Activated CD4-positive, alpha-beta T cell treated with anti-CD3 and anti-CD28 coated beads, Interleukin-2, amount 10 ng/mL, durations not matched to agents 7 days and 5 days (primary cell): ENCODE measurements at places on chromosomes 2 and 18.
A peak's percentile ranks its signal among the peaks of the same experiment; 100 is the strongest.

- DNase-seq, result no peak
Observed at GRCh38 chr2:105396254-105397024, 2.4 kb downstream of the FHL2 start.

- DNase-seq, result peak; percentile 22
Observed at GRCh38 chr2:12036640-12036983, 290.2 kb downstream of the LPIN1 start.

DNA sequence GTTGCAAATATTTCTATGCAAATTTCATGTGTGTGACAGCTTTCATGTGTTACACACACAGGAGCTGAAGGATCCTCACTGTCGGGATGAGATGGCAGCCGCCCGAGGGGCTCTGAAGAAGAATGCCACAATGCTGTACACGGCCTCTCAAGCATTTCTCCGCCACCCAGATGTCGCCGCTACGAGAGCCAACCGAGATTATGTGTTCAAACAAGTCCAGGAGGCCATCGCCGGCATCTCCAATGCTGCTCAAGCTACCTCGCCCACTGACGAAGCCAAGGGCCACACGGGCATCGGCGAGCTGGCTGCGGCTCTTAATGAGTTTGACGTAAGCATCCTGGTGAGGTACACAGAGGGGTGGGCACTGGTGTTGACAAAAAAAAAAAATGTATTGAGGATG is 361.2 kb downstream of the CTNNA2 start:
- DNase-seq, result no peak

DNA sequence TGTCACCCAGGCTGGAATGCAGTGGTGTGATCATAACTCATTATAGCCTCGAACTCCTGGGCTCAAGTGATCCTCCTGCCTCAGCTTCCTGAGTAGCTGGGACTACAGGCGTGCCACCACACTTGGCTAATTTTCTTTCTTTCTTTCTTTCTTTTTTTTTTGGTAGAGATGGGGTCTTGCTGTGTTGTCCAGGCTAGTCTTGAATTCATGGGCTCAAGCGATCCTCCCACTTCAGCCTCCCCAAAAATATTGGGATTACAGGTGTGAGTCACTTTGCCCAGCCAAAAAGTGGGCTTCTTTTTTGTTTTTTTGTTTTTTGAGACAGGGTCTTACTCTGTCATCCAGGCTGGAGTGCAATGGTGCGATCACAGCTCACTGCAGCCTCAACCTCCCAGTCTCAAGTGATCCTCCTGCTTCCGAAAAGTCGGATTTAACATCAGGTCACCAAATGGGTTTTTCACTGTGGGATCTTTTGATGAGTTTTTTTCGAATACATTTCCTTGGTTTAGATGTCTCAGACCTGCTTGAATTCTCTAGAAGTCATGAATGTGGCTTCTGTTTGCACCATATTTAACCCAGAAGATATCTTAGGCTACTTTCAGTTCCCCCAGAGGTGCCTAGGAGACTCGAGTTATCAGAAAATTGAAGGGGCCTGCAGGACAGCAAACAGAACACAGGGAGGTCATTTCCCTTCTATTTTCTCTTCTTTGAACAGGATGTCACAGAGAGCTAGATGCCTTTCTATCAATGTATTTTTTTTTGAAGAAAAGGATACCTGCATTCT is 8.9 kb downstream of the RAB31 start:
- DNase-seq, result no peak

- DNase-seq, result no peak
Observed at GRCh38 chr2:176789751-176790150, 422.8 kb upstream of the HNRNPA3 start.

- DNase-seq, result no peak
Observed at GRCh38 chr2:229810786-229811185, 96.4 kb upstream of the DNER start.

DNA sequence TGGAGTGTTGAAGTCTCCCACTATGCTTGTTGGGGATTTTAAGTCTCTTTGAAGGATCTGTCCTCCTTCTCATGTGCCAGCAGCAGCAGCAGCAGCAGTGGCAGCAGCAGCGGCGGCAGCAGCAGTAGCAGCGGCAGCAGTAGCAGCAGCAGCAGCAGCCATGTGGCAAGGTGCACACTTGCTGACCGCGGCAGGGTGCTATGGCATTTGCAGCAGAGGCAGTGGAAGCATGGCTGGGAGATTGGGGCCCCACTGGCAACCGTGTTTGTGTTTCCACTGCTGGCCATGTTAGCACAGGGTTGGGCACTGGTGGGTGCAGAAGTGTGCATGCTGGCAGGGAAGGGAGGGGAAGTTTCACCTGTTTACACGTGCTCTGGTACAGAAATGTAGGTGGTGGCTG is 280.1 kb downstream of the NUP35 start:
- DNase-seq, result no peak

DNA sequence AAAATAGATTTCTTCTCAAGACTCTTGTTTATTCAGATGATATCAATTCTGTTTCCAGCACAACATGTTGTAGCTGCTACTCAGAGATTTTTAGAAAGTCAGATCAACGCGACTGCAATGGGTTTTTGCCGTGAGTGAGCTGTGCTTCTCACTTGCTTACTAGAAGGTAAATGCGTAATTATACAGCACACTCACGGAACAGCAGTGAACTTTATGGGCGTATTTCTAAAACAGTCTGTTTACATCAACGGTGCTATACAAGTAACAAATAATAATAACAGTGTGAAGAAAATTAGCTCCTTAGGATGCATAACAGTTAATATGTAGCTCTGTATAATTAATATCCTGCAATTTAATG is 533.6 kb downstream of the RNF144A start:
- DNase-seq, result no peak

DNA sequence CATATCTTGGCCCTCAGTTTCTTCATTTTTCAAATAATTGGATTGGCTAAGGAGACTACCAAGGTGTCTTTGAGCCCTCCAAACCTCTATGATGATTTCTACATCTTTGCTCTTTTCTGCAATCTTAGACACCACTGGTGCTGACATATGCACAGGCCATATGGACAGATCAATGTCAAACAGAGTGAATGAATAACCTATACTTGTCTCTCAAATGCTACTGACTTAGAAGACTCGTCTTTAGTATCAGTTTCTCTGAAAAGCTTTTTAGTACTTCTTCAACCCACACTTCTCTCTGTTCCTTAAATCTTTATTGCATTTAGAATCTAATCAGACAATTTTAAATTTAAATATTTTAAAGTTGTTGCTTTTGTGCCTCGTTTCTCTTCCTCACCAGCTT is 258.2 kb downstream of the LTBP1 start:
- no peak for DNase-seq
